ENCODE measurements at places on chromosomes 1 and 21. TPM values are rescaled to one million over a fixed set of nuclear protein-coding genes. Genes with fewer than 3 reads are reported as not detected.
A peak's percentile ranks its signal among the peaks of the same experiment; 100 is the strongest.

PSMA5 gene
- 91.2 TPM for total RNA-seq

SELENBP1 gene
- total RNA-seq, result not detected

S100A7 gene
- not detected for total RNA-seq

OR6K3 gene
- total RNA-seq, result not detected

KPRP gene
- total RNA-seq, result not detected

ALG14 gene
- 1.1 TPM for total RNA-seq

OR2AK2 gene
- total RNA-seq, result not detected

- no peak for DNase-seq
- H3K4me1 ChIP-seq, result peaks cover 21% of the 10 kb centered on the region
- H3K27me3 ChIP-seq, result no peaks in the 10 kb centered on the region
- no peaks in the 10 kb centered on the region for H3K36me3 ChIP-seq
- H3K4me3 ChIP-seq, result no peak overlapping the region
Measured at GRCh38 chr1:100532645-100533044, 5.3 kb upstream of the GPR88 start.

DNA sequence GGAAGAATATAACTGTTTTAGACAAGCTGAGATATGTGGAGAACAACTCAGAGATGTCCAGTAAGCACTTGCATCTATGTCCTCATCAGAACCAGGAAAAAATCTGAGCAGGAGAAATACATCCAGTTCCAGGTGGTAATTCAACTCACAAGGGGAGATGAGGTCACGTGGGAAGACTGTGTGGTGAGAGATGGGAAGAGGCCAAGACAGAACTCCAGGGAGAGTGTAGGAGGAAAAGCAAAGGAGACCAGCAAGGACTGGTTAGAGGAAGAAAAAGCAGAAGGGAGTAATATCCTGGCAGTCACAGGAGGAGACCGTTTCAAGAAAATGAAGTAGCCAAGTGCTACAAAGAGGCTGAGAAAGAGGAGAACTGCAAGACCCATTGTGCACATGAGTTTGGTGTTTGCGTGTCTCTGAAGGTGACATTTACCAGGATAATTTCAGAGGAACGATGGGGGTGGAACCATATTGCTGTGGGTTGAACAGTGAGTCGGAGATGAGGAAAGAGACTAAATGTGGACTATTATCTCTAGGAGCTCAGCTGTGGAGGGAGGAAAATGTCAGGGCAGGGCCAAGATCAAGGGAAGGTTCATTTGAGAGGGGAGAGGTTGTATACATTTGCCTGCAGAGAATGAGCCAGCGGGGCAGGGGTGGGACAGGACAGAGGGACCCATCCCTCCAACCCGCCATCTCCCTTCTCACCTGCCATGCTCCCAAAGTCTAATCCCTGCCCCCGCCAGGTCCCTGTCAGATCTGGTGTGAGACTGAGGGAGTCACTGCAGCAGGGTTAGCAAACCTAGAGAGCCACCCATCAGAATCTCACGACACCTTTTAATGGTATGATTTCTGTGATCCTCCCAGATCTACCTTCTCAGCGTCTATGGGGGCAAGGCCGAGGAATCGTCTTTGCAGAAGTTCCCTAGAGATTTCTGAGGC lies 24.9 kb downstream of the SUSD4 start:
- H3K27me3 ChIP-seq, result no peaks in the 10 kb centered on the region
- no peaks in the 10 kb centered on the region for H3K36me3 ChIP-seq
- no peak overlapping the region for H3K27ac ChIP-seq
- no peak overlapping the region for H3K4me3 ChIP-seq
- DNase-seq, result no peak
- no peaks in the 10 kb centered on the region for H3K4me1 ChIP-seq

DNA sequence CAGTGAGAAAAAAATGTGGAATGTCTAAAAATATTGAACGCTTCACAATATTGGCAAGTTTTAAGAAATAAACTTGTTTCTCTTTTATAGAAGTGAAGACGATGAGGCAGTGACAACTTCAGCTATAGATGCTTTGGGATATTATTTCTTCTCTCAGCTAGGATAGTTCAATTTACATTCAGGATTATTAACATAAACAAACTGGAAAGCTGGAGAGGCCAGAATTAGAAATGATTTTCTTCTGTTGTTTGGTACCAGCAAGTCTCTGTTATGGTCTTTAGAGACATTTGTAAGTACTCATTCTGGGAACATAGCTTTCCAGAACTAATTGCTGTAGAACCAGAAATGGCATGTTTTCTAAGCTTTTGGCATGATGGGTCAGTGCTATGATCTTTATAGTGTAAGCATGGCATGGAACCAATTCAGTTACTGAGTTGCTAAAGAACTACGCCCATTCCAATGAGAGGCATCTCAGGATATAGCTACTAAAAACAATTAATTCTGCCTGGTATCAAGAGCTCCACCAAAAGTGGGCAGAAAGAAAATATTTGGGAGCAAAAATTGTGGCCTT lies 599.5 kb upstream of the B3GALT2 start:
- no peaks in the 10 kb centered on the region for H3K36me3 ChIP-seq
- no peak overlapping the region for H3K4me3 ChIP-seq
- no peak for DNase-seq
- H3K4me1 ChIP-seq, result no peaks in the 10 kb centered on the region
- H3K27ac ChIP-seq, result no peak overlapping the region
- H3K27me3 ChIP-seq, result no peaks in the 10 kb centered on the region

DNA sequence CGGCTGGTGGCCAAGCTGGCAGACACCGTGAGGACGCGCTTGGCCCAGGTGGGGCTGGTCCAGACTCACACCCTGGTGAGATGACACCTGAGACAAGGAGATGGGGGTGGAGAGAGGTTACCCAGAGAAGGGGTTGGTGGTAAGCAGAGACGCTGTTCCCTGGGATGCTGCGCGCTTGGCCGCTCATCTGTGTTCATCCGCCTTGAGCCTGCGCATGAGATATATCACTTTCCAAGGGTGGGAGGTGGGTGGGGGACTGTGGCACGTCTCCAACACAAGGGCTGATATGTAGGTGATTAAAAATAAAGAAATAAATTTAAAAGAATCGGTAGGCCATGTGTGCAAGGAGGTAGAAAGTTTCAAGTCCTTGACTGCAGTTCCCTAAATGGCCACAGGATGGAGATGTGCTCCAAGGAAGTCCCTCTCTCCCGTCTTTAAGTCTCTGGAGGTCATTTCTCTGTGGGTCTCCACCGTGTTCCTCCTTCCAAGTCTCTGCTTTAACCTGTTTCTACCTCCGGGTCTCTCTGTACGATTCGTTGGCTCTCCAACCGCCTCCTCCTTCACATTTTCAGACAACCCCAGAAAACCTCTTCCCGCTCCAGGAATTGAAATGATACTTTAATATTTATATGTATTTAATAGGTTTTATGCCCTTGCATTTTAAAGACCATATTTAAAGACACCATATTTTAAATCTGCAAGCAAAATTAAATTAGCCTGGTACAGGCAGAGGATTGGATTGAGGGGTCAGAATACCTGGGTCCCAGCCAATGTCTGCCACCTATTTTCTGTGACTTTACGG lies 4.5 kb downstream of the TTC24 start:
- peak; percentile 67 for DNase-seq
- H3K27me3 ChIP-seq, result no peaks in the 10 kb centered on the region
- peaks cover 33% of the 10 kb centered on the region for H3K4me1 ChIP-seq

DNA sequence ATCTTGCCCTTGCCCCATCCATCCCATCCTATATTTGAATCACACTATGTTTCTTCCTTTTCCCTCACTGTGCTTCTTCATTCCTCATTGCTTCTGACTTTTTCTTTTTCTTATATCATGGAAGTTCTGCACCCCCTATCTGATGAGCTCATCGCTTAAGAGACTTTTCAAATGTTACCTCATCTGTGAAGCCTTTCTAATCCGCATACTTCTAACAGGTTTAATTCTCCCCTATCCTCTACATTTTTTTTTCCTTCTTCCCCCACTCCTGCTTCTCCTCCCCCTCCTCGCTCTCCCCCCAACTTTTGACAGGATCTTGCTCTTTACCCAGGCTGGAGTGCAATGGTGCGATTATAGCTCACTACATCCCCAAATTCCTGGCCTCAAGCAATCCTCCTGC lies 39.5 kb downstream of the OSBPL9 start:
- H3K4me3 ChIP-seq, result no peak overlapping the region
- H3K36me3 ChIP-seq, result peaks cover 6% of the 10 kb centered on the region
- DNase-seq, result no peak
- H3K4me1 ChIP-seq, result no peaks in the 10 kb centered on the region
- H3K27me3 ChIP-seq, result no peaks in the 10 kb centered on the region

- H3K36me3 ChIP-seq, result no peaks in the 10 kb centered on the region
- no peak for DNase-seq
- H3K27me3 ChIP-seq, result no peaks in the 10 kb centered on the region
- no peak overlapping the region for H3K4me3 ChIP-seq
Measured at GRCh38 chr1:116921301-116921885, 11.7 kb downstream of the PTGFRN start.

All from T-cell (primary cell).